ENCODE measurements at places on chromosomes 1 and 21.

DNA sequence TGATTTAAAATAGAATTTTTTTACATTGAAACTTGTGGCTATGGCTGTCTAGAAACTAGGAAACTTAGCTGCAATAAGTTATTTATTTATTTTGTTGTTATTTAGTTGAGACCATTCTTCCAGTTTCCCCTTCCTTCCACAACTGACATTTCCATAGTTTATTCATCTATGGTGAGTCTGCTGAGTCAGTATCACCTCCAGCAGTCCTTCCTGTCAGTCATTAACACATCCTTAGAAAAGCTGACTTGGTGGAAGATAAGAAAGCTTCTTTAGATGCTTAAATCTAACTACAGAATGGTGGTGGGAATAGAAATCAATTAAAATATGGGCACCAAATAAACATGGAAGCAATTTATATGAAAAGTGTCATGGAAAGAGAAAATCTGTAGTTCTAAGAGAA is 714.0 kb downstream of the RWDD3 start:
- DNase-seq = no peak

DNA sequence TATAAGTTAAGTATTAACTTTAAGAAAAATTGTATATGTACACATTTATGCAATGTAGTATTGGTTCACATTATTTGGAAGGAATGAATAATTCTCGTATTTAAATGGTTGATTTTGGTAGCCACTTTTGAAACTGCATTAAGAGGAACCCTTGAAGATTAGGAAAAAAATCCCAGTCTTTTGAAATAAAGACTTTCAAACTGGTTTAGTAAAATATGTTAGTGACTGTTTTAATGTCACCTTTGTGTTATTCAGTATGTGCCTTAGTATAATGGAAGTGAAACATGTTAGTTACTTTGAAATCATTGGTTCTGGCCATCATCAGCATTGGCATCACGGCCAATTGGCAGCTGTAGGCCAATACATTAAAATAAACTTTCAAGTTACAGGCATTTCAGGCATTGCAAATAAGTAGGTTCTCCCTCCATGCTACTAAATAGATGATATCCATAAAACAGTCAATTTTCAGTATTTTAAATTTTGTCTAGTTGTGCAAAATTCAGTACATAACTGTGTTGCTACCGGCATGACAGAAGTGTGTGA is 4.4 kb downstream of the MIER1 start:
- no peak for DNase-seq

DNA sequence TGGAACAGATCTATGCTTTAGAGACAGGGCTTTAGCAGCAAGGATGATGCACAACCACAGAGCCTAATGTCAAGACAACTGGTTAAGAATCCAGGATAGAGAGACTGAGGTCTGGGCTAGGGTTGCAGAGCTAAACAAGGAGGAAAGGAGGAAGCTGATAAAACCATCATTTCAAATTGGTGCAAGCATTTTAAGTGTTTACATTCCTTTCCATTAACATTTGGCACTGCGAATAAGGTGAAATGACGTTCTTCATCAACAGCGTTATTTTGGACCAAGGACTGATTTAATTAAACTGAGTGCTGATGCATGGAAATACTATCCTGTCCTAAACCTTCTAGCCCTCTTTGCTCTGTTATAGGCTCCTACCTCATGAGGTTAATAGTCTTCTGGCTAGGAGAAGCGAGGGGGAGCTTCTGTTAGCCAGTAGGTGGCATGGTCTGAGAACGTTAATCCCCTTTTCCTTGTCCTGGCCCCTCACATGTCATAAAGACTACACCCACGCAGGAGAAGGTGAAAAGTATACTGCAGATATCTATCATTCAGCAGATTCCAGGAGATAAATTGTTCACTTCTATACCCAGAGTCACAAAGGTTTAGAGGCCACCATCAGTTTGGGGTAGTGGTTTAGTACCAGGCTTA is 7.6 kb upstream of the C1orf21 start:
- no peak for DNase-seq

GRCh38 chr21:41598561-41599431 is 90.8 kb upstream of the TMPRSS2 start:
- DNase-seq = no peak

DNA sequence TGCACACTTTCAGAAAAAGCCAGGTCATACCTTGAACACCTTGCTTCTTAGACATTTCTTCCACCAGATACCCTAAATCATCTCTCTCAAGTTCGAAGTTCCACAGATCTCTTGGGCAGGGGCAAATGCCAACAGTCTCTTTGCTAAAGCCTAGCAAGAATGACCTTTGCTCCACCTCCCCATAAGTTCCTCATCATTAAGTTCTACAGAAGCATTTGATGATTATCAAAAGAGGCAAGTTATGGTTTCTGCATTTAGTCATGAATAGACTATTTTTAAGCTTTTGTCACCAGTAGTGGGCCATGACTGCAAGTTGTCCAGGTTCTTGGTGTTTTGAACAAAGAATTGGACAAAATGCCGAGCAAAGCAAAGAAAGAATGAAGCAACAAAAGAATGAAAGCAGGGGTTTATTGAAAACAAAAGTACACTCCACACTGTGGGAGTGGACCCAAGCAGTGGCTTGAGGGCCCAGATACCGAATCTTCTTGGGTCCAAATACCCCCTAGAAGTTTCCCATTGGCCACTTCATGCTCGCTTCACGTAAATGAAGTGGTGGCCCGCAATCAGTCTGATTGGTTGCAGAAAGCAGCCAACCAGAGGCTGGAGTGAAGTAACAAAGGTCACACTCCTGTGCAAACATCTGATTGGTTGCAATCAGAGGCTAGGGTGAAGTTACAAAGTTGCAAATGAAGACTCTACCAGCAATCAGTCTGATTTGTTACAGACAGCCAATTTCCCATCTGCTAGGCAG is 9.8 kb upstream of the EGLN1 start:
- no peak for DNase-seq

- DNase-seq = peak; percentile 62
Measured at GRCh38 chr1:50968158-50968820, 1.8 kb upstream of the CDKN2C start.

GRCh38 chr1:234556245-234556943 is 53.6 kb downstream of the IRF2BP2 start:
- DNase-seq = no peak

DNA sequence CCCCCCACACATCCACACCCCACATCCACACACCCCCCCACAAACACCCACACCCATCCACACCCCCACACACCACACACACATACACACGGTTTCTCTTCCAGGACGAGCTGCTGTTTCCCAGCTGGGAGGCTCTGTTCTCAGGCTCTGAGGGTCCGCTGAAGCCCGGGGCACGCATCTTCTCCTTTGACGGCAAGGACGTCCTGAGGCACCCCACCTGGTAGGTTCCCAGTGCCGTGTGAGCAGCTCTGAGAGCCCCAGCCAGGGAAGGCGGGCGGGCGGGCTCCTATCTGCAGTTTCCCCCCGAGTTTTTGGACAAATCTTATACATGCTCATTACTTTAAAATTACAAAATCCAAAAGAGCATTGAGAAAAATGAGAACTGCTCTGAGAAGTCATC is 31.2 kb downstream of the SLC19A1 start:
- DNase-seq = no peak

GRCh38 chr1:39799770-39800470 is 11.3 kb upstream of the BMP8B start:
- peak; percentile 48 for DNase-seq

- no peak for DNase-seq
Measured at GRCh38 chr1:163055005-163055404, 14.2 kb upstream of the RGS4 start.

DNA sequence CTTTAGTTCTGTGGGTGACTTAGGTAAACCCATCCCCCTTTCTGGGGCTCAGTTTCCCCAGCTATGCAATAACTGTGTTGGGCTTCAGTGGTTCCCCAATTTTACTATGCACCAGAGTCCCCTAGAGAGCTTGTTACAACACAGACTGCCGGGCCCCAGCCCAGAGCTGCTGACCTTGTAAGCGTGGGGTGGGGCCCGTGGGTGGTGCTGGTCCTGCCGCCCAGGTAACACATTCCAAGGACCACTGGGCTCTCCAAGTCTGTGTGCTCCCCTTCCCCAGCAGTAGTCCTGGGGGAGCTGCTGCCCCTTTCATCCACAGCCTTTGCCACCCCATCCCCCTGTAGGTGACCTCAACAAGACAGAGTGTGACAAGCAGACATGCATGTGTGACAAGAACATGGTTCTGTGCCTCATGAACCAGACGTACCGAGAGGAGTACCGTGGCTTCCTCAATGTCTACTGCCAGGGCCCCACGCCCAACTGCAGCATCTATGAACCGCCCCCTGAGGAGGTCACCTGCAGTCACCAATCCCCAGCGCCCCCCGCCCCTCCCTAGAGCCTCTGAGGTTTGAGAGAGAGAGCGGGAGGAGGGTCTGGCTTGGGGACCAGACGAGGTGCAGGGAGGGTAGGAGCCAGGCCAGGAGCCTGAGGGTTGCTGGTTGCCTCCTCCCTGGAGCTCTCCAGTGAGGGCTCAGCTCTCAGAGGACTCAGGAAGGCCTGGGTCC is 8.9 kb downstream of the PLA2G2F start:
- DNase-seq = no peak

DNA sequence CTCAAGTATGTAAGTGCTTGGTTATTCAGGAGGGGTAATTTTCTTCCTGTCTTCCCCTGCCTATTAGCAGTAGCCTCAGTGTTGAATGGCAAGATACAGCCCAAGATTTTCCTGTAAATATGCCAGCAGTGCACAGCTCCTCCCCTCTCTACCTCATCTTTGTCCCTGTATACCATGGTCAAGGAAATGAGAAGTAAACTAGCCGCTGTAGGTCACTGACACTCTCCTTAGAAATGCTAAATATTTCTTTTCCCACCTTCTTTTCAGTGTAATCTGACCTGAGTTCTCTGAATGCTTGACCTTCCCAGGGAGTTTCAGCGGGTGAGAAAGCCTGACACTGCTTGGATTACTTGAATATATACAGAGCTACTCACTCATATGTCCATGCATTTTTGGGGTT is 84.1 kb upstream of the ZNF326 start:
- DNase-seq = no peak

- no peak for DNase-seq
Measured at GRCh38 chr1:157407917-157408525, 144.3 kb downstream of the FCRL5 start.

DNA sequence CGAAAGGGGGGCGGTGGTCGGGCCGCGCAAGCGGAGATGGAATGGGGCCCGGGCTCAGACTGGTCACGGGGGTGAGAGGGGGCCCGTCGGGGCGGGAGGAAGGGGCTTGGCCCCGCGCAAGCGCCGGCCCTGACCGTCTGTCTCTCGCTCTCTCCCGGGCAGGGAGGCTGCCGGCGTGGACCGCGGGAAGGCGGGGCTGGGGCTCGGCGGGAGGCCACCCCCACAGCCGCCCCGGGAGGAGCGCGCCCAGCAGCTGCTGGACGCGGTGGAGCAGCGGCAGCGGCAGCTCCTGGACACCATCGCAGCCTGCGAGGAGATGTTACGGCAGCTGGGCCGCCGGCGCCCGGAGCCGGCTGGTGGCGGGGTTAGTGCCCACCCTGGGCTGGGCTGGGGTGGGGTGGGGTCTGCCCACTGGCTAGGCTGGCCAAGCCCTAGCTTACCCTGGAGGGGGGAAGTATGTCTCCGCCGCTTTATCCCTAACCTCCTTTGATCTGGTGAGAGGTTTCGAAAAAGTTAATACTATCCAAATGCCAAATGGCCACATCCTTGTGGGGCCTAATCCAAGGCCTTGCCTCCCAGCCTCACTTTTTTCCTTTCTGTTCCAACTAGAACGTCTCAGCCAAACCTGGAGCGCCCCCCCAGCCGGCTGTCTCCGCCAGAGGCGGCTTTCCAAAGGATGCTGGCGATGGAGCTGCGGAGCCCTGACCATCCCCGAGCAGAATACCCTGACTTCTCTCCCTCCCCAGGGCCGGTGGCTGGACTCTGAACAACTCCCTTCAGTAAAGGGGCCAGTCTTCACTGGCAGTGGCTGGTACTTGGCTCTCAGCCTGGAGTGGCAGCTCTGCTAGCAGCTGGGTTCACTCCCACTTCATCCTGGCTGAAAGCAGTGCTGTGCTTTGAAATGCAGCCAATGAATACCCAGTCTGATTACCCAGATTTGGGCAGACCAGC is 636 bp upstream of the YRDC start:
- DNase-seq = peak; percentile 32

GRCh38 chr1:239731082-239731748 is 344.8 kb downstream of the CHRM3 start:
- no peak for DNase-seq

DNA sequence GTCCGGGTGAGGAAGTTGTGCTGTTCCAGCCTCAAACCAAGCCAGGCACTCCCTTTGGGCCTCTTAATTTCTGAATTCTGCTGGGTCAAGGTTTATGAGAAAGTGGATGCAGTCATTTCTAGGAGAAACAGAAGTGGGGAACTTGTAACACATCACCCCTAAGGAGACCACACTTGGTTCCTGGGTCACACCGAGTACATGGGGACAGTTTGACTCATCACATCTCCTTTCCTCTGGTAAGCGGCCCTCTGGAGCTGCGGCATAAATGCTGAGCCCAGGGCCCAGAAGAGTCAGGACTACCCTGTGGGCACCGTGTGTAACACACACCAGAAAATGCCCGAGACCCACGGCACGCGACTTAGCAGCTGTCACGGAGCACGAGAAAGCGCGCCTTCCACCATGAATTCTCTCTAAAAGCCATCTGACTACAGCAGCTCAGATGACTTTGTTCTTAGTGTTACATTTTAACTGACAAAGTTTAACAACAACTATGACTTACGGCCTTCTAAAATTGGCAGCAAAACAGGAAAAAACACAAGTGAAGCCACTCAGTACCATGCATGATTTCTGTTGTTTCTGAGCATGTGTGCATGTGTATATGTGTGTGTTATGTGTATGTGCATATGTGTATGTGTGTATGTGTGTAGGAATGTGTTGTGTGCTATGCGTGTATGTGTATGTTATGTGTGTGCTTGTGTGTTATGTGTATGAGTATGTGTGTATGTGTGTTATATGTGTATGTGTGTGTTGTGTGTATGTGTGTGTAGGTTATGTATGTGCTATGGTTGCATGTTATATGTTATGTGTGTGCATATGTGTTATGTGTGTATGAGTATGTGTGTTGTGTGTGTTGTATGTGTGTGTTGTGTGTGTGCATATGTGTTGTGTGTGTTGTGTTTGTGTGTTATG is 50.8 kb downstream of the TOMM20 start:
- DNase-seq = no peak

DNA sequence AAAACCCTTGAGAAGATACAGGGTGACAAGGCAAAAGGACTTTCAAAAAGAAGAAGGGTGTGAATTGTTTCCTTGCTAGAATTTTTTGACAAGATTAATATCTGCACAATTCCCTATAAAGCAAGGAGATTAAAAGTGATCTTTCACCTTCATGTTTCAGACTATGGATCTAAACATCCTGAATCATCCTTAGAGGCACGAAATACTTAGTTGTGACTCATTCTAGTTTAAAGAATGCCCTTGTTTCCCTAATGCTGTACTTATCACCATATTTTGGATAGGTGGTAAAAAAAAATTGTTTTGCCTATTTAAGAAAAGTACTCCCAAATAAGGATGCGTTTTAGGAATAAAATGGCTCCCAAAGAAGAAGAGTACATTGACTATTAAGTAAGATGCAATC is 415.1 kb downstream of the LRRIQ3 start:
- no peak for DNase-seq

DNA sequence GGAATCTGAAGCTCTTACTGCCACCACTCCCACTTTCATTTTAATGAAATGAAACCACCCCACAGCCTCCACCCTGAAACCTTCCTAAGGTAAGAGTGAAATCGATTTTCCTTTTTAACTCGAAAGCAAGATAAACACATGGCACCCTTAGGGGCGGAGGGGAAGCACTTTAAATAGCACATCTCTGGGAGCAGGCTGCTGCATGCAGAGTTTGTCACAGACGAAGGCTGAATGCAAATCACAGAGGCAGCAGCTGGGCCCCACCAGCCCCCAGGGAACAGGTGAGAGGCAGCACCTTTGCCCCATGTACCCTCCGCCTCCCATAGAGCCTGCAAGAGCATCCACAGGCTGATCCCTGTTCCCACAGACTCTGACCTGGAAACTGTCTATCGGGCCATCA is 60.0 kb upstream of the GRIK3 start:
- no peak for DNase-seq

All from activated naive CD4-positive, alpha-beta T cell (primary cell).